ENCODE measurements at places on chromosomes 16 and 17.

GRCh38 chr16:19829844-19830692, 54.6 kb downstream of the GPRC5B start:
- DNase-seq = no peak

GRCh38 chr16:50015631-50016030, 9.4 kb upstream of the CNEP1R1 start:
- DNase-seq = no peak

GRCh38 chr17:43042025-43042628, 17.1 kb downstream of the RND2 start:
- DNase-seq = no peak

DNA sequence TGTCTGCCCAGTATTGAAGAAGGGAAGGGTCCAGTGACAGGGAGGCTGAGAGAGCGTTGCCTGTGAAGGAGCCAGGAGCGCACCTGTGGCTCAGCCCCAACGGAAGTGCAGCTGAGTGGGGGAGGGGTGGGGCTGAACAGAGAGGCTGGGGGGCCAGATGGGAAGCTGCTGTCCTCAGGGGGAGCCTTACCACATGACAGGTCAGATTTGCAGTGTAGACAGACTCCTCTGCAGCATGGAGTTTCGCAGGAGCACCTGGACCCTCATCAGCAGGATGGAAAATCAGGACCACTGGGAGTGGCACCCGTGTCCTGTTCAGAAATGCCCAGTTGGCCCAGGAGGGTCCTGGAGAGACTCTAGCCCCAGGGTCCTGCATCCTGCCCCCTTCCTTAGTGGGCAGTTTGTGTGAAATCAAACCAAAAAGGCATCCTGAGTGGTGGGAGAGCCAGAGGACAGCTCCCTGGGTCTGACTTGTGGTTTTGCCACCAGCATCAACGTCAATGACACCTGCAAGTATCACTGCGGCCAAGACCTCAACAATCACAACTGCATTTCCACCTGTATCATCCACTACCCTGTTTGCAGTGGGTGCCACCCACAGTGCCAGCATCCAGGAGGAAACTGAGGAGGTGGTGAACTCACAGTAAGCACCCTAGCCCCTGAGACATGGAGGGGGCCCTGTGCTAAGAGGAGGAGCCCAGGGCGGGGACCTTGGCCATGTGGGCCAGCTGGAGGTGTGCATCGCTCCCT, 7.8 kb downstream of the CD300A start:
- DNase-seq = no peak

- DNase-seq = no peak
These were observed 9.8 kb downstream of the GABARAPL2 start for GRCh38 chr16:75575958-75576357.

GRCh38 chr17:80511222-80512180, 33.1 kb upstream of the RPTOR start:
- no peak for DNase-seq

DNA sequence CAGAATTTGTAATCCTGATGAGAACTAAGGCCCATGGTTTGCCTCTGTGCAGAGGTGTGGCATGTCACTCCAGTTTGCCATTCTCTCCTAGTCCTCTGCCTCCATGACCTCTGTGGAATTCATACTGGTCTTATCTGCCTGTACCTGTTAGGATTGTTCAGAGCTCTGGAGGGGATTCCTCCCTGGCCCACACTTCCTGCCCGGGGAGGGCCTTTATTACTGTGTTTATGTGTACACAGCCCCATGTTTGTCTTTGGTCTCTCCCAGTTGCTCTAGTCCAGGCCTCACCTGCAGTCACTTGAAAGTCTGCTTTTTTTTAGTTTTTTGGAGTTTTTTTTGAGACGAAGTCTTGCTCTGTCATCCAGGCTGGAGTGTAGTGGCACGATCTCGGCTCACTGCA, 36.4 kb downstream of the RHBDL3 start:
- DNase-seq = peak; percentile 11

DNA sequence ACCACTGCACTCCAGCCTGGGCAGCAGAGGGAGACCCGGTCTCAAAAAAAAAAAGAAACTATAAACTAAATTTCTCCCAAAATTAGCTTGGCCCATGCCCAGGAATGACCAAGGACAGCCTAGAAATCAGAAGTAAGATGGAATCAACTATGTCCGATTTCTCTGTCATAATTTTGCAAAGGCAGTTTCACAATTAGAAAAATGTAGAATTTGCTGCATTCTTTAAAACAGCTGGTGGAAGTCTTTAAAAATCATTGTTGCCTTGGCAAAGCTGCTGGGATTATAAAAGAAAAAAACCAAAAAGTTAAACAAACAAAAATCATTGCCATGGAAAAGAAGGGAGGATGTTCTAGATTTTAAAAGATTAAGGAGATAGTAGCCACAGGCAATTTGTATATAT, 32.4 kb downstream of the WWP2 start:
- DNase-seq = no peak

DNA sequence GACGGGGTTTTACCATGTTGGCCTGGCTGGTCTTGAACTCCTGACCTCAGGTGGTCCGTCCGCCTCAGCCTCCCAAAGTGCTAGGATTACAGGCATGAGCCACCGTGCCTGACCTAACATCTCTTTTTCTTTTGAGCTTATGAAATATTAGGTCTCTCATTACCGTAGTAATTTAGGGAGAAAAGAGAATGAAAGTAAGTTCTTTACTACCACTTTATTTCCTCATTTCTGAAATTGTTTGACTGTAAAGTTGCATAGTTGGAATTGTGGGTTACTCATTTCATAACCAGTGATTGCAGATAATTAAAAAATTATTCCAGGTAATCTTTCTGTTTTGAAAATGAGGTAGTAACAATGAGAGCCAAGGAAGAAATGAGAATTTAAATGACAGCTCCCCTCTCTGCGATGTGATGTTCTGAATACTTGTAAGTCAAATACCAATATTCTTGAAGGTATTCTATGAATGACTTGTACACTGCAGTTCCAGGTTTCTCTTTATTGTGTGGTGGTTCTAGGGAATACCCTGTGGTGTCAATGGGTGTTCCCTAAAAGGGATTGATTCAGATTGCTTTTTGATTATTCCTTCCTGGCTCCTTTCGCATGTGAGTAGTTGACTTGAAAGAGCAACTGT, 28.3 kb downstream of the MAP2K4 start:
- DNase-seq = no peak
